NCI-H2081 (cell line): ENCODE measurements at places on chromosomes 6 and 20.

GRCh38 chr20:19923762-19924161, 93.4 kb upstream of the NAA20 start:
- no peak for DNase-seq

DNA sequence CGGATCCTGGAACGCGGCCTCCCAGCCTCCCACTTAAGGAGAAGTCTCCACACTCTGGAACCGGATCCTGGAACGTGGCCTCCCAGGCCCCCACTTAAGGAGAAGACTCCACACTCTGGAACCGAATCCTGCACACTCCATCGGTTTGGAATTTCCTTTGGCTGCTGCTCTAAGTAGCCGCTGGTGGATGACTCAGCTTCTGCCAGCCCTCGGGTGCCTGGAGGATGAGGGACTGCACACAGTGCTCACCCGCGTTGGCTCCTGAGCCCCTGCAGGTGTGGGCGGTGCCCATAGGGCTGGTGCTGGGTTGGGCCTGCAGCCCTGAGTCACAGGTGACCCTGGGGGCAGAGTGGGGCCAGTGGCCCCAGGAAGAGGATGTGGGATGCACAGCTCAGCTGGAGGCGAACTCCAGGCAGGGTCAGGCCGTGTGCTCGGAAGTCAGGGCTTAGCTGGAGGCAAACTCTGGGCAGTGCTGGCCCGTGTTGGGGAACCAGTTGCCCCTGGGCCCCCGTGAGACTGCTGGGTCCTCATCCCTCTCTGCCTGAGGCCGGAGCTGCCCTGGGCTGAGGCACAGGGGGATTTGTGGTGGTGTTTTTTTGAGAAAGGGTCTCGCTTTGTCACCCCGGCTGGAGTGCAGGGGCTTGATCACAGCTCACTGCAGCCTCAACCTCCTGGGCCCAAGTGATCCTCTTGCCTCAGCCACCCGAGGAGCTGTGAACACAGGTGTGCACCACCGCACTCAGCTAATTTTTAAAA, 13.9 kb upstream of the TNFRSF6B start:
- no peak for DNase-seq

GRCh38 chr6:53664623-53665022, 933 bp downstream of the KLHL31 start:
- no peak for DNase-seq

DNA sequence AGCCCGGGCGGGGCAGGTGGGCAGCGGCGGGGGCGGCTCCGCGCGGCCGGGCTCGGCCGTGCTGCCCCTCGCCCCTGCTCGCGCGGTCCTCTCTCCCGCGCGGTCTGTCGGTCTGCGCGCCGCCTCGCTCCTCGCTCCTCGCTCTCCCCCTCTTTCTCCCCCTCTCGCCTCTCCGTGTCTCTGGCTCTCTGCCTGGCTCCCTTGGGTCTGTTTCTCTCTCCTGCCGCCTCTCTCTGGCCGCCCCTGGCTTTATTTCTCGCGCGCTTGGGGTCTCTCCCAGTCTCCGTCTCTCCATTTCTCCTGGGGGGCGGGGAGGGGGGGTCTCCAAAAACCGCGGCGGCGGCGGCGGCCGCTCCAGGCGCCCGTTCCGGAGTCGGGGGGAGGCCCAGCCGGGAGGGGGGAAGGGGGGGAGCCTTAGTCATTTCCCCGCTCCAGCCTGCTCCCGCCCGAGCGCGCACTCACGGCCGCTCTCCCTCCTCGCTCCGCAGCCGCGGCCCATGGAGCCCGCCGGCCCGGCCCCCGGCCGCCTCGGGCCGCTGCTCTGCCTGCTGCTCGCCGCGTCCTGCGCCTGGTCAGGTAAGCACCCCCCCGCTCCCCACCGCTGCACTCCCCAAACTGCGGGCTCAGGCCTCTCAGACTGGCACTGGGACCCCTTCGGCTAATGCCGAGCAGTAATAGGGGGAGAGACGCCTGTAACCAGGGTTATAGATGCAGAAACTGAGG, at the start of gene SIRPA:
Gene SIRPA, plus strand, starts transcription at position 457 of the 723 bp plus-strand sequence. Its CDS starts 41 bp downstream, at position 498.
- no peak for DNase-seq

DNA sequence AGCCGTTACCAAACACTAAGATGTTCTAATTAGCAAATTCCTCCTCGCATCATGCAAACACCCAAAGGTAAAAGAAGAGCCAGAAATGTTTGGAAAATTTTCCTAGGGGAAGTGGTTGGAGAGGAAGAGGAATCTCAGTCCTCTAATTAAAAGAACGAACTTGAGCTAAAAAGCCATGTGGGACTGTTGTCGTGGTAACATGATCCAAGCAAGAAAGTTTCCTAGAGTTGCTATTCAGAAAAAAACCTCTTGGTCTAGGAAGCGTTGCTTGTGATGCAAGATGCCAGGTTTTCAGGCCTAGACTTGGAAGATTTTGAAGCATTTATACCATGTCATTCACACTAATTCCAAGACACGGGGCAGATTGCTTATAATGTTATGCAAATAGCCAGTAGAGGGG, 106.8 kb upstream of the DOK5 start:
- DNase-seq: no peak

DNA sequence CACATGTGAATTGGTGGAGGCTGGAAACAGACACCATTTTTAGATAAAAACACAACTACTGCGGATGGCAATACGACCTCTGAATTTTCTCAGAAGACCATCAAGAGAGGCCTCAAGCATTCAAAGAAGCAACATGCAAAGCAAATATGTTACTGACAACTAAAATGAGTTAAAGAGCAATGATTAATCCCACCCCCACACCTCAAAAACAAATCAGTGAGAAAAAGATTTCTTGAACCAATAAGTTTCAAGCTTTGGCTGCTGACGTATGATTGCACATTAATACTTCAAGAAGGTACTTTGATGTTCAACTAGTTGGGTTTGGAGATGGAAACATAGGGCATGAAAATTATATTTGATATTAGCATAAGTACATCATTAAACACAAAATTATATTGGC, 982 bp downstream of the MMUT start:
- no peak for DNase-seq

- no peak for DNase-seq
Observed at GRCh38 chr20:33589059-33589458, 73.1 kb upstream of the C20orf144 start.
